Thoracic aorta (tissue), 2 donors: ENCODE measurements at places on chromosomes 11 and 22.

- no peak for DNase-seq
Measured at GRCh38 chr11:68115285-68115684, 5.9 kb downstream of the CHKA start.

GRCh38 chr22:27651486-27651885 is 150.1 kb downstream of the MN1 start:
- DNase-seq, result no peak

GRCh38 chr22:30459181-30460052 is 12.4 kb downstream of the SEC14L3 start:
- no peak for DNase-seq

- no peak for DNase-seq
Measured at GRCh38 chr11:119370486-119371046, 10.9 kb downstream of the USP2 start.

GRCh38 chr11:105236664-105237063 is 97.1 kb upstream of the CARD18 start:
- no peak for DNase-seq

GRCh38 chr22:43440556-43440955 is 28.7 kb downstream of the MPPED1 start:
- no peak for DNase-seq
